ENCODE measurements at places on chromosomes 2 and 18. TPM values are rescaled to one million over a fixed set of nuclear protein-coding genes. Genes with fewer than 3 reads are reported as not detected.

- no peak for DNase-seq
Observed at GRCh38 chr2:53859206-53860181, at the start of gene GPR75. Gene GPR75, minus strand, starts transcription at chr2:53859967. Its CDS starts 5,211 bp downstream, at chr2:53854756.

- DNase-seq: no peak
Observed at GRCh38 chr2:36088716-36089328, 266.8 kb upstream of the CRIM1 start.

- no peak for DNase-seq
Observed at GRCh38 chr2:33505966-33506365, 29.5 kb downstream of the RASGRP3 start.

DNA sequence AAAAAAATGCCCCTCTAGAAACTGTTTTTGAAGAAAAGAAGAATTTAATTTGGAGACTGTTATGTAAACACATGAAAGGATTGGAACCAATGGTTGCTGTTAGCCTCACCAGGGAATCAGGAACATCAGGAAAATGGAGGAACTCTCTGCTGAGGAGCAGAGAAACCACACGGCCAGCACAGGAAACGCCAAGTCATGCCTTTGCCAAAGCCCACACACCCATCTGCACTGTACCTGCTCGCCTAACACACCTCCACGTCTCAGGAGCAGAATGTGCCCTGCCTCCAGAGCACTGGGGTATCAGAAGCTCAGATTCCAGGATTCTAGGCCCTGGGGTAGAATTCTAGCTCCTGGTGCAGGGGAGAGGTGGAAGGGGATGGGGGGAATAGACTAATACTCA lies 9.8 kb upstream of the SCYGR1 start:
- no peak for DNase-seq

DNA sequence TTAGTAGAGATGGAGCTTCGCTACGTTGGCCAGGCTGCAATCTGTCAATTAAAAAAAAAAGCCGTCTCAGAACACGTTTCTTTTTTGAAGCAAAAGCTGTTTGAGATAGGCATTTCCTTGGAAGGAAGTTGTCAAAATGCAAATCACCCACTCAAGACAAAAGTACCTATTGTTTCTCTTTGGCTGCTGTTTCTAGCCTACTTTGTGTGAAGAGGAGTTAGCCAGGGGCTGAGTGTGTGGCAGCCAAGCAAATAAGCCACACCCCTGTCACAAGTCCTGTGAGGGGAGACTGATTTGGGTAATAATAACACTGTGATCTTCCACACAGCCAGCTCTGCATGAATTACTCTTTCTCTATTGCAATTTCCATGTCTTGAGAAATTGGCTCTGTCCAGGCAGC lies 47.4 kb upstream of the CDCA7 start:
- DNase-seq: no peak

The TUBA4B gene
- 0.22 TPM for polyA plus RNA-seq
